ENCODE measurements at places on chromosomes 3 and 15.

GRCh38 chr3:20324664-20325478, 138.9 kb upstream of the SGO1 start:
- no peak for DNase-seq

GRCh38 chr3:4392992-4393391, 74.1 kb downstream of the SUMF1 start:
- no peak for DNase-seq

DNA sequence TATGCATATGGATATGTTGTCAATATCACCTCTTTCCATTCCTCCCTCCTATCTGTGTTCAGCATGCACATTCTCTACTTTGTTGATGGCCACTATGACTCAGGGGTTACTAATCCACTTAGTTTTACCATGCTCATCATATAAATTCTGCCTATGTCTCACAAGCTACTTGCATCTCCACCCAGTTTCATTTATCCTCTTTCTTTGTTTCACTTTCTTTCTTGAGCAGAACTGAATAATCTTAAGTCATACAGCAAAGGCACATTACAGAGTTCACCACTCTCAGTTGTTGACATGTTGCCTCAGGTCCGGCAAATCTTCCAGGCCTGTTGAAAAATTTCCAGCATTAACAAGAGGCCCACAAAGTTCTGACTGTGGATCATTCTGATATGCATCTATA, 71.5 kb downstream of the SSR3 start:
- DNase-seq: peak; percentile 26

- no peak for DNase-seq
These were observed 23.9 kb downstream of the RNF111 start for GRCh38 chr15:59011262-59011952.

GRCh38 chr15:95281470-95281869, 1049.0 kb upstream of the NR2F2 start:
- DNase-seq: no peak

Data from memory B cell (primary cell).